ENCODE measurements at places on chromosomes 16 and 17.

DNA sequence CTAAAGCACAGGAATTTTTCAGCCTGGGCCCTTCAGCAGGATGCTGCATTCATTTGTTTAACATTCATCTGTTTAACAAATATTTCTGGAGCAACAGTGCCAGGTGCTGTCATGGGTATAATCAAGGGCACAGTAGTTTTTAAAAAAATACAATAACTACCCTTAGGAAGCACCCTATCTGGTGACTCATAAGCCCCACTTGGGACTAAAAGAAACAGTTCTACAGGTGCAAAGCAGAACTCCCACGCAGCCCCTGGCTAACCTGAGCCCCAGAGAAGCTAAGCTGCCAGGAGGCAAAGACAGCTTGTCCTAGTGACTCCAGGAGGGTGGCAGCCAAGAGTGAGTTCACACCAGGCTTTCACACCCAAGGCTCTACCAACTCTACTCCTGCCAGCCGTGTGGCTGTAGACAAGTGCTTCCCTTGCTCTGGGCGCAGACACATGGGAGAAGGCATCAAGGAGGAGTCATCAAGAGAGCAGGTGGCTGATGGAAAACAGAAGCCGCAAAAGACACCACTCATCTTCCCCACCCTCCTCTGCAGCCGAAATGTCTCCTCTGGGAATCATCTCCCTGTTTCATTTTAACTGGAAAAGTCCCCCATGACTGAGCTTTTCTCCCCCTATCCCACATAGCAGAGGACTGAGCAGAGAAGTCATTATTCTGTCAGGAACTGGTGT lies 14.4 kb downstream of the CUEDC1 start:
- DNase-seq, result no peak

DNA sequence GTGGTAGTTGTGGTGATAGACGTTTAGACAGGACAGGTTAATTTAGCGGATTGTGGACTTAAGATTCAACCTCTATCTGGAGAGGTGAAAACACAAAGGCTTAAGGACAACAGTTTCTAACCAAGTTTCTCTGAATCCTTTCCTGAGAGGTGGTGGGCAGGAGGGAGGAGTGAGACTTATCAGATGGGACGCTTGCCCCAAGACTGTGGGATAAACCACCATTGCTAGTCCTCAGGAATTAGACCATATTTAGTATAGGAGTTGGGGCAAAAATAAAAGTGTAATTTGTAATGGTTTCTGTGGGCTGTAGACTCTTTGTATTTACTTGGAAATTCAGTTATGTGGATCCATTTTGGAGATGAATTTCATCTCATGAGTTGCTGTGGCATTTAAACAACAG lies 6.6 kb downstream of the PDP2 start:
- DNase-seq, result no peak

DNA sequence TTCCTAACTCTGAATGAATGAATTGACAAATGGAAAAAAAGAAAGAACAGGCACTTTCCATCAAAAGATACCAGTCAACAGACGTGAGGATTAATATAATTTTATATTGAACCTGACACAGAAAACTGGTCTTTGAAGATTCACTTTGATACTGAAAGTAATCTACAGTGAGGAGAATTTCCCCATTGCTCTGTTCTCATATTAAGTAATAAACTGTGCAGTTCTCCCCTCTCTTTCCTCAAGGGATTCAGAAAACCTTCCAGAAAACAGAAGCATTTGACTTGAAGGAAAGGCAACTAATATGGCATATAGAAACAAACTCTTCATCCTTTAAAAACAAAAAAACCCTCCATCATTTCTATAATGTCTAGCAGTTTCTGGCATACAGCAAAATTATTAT lies 2.2 kb downstream of the TEX2 start:
- DNase-seq, result no peak

DNA sequence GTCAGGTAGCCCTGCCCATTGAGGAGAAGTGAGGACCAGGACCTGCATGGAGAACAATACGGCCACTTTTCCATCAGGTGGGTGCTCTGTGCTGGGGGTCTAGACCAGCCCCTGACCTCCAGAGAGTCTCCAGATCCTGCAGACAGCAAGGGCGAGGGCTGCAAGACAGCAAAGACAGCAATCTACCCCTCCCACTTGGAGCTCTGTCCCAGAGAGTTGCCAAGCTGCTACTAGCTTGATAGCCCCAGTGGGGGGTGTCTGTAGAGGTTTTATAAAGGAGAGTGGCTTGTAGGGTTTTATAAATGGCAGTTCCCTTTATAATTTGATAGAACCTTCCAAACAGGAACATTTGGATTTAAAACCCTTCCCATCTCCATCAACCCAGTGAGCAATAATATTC lies 16.7 kb upstream of the SLFN11 start:
- DNase-seq, result no peak

DNA sequence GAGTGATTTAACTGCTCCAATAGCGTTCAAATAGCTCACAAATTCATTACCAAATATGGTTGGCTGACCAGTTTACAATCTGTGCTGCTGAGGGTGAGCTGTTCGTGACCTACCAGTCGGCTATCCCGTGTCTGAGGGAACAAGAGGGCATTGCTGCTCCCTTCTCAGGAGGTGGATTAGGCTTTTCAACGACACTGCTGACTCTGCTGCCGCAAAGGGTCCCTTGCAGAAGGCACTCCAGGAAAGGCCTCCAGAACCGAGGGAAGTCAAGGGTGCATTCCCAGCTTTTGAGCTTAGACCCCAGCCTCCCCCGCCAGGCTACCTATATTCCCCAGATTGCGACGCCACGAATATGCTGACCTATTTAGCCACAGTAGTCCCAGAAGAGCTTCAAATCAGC lies 32.3 kb downstream of the GJC1 start:
- DNase-seq, result no peak

DNA sequence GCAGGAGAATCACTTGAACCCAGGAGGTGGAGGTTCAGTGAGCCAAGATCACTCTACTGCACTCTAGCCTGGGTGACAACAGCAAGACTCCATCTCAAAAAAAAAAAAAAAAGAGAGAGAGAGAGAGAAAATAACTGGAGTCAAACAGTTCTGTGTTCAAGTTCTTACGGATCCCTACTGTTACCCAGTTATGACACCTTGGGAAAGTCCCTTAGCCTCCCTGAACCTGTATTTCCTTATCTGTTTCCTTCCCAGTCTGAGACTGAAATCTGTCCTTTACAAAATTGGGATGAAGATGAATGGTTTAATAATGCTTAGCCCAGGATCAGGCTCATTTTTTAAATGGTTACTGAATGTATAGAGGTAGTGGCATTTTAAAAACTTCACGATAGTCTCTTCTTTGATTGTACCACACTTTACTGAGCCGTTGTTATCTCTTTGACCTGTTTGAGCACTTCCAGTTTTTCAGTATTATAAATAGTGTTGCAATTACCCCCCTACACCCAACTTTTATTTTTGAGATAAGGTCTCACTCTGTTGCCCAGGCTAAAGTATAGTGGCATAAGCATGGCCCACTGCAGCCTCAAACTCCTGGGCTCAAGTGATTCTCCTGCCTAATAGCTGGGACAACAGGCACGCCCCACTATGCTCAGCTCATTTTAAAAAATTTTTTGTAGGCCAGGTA lies 17.1 kb downstream of the ZNF768 start:
- no peak for DNase-seq
